CD4-positive, alpha-beta T cell treated with Interleukin-6 for 4 hours (primary cell): ENCODE measurements at places on chromosomes 3 and 15.

GRCh38 chr3:138946663-138947494, at the start of the genes FOXL2 and FOXL2NB:
Gene FOXL2 (minus strand): TSS chr3:138947137. CDS start chr3:138946722, 415 bp downstream.
Gene FOXL2NB (plus strand): TSS chr3:138947217. CDS start chr3:138947365, 148 bp downstream.
- peak; percentile 28 for DNase-seq

- DNase-seq = peak; percentile 63
These were observed 1.1 kb downstream of the HHATL start for GRCh38 chr3:42701371-42702065.

DNA sequence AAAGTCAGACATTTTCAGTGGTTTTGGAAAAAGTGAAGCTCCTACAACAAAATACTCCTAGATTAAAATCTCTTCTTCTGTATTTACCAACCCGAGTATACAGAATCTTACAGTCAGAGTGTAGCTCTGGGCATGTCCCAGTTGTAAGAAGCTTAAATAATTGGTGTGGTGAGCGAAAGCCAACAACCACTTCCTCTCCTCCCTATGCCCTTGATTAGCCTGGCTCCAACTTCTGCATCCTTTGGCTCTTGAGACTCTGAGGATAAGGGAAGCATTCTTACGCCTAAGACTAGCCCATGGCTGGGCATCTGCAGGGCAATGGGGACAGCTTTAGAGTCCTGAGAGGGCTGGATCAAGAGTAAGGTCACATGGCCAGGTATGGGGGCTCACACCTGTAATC, 25.5 kb downstream of the RFT1 start:
- no peak for DNase-seq

DNA sequence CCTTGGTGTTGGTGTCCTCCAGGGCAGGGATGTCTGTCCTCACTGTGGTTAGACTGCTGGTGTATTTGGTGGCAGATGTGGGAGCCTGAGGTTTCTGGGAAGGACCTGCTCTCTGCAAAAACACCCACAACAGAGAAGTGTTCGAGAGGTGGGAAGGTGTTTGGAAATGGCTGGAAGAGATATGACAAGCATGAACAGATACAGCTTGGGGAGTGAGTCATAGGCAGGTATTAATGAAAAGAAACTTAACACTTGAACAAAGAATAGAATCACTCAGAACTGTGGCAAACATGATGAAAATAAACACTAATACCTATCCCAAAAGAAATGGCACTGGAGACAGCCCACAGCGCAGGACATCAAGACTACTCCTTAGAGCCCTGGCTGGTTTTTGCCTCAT, 192.4 kb upstream of the RORA start:
- DNase-seq = no peak

DNA sequence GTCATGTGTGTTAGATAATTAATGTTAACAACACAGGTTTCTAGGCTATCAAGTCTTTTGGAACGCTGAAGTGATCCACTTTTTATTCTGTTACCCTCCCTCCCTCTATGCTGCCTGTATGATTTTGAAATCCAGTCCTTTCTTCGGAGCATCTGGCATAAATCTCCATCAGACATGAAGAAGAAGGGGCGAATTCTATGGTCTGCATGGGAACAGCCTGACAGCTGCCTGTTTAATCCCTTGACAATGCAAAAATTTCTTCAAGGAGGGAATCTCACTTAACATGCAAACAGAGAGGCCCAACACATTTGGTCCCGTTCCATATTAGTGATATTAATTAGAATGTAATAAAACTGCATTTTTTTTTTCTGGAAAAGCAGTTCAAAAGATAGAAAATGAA, 145.2 kb downstream of the VGLL3 start:
- DNase-seq = no peak

- DNase-seq = no peak
These were observed 21.1 kb upstream of the TNK2 start for GRCh38 chr3:195929452-195929851.

- no peak for DNase-seq
These were observed 49.4 kb downstream of the DPH6 start for GRCh38 chr15:35496585-35496984.

GRCh38 chr3:30535525-30535924, 70.9 kb upstream of the TGFBR2 start:
- DNase-seq = no peak

- no peak for DNase-seq
These were observed 56.6 kb downstream of the XXYLT1 start for GRCh38 chr3:195214381-195214780.

DNA sequence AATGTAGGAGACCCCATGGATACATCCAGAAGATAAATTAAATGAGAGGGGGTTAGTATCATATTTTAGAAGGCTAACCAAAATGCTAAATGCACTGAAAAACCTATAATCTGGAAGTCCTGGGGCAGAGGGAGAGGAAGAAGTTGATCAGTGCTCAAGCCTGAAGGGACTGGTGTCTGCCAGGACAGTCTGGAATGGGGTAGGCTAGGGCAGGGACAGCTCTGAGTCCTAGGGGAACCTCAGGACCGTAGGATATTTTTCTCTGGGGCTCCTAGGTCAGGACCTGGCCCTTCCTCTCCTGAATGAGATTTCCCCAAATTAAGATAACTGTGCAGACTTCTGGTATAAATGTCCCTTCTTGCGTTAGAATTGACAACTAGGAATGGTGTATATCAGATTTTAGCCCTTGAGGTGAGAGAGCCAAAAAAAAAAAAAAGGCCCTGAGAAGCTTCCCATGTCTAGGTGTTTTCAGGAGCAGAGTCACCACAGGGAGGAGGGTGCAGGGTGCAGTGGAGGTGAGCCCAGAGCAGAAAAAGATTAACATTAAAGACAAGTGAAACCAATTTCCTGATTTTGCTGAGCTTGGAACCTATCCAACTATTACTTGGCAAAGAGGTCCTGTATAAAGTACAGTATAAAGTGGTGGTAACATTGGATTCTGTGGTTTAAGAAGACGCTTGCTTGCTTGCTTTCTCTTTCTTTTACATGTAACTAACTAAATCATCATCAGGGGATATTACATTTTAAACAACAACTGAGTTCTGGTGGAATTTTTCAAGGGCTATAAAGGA, 63.5 kb downstream of the HACD2 start:
- no peak for DNase-seq

DNA sequence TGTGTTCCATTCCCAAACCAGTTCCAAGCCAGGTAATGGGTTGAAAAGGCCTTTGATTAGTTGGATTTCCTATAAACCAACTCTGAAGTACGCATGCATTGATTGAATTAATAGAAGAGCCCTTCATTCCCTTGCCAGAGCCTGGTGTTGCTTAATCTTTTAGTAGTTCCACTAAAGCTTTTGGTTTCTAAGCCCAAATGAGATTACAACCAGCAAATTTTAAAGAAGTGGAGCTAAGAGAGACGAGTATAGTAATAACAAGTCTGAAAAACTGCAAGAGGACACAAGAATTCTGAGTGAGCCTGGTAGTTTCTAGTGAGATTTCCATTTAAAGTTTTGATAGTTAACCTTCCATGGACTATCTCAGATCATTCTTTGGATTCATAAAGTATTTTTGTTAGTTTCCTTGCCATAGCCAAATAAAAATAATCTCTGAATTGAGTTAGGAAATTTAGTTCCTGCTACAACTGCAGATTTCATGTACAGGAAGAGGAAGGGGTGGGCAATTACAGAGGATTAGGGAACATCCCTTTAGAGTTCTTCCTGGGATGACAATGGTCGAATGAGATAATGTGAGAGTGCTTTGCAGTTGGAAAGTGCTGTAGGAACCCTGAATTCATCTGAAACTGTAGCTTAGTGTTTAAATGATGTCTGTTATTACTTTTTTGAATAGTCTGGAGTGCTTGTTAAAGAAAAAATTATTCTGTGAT, 136.8 kb downstream of the FNDC3B start:
- no peak for DNase-seq

GRCh38 chr15:98896802-98897732, 110.5 kb downstream of the PGPEP1L start:
- DNase-seq = no peak

DNA sequence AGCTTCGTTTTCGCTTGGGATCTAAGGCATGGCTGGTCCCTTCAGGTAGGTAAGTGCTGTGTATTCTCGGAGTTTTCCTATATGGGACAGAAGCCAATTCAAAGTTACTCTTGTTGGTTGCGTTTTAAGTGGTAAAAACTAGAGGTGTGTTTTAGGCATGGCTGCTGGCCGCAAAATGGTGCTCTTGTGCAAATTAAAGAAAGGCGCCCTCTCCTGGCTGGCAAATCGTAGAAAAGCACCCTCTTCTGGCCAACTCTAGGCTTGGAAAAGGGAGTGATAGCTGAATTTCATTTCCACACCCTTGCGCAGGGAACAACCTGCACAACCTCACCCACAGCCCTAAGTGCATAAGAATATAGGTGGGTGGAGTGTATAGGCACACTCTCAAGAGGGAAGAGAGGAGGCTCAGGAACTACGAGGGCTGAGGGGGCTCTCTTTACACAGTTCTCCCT, 23.5 kb downstream of the DRD3 start:
- peak; percentile 42 for DNase-seq

- DNase-seq = no peak
These were observed 2.0 kb upstream of the PIGZ start for GRCh38 chr3:196970547-196971093.

DNA sequence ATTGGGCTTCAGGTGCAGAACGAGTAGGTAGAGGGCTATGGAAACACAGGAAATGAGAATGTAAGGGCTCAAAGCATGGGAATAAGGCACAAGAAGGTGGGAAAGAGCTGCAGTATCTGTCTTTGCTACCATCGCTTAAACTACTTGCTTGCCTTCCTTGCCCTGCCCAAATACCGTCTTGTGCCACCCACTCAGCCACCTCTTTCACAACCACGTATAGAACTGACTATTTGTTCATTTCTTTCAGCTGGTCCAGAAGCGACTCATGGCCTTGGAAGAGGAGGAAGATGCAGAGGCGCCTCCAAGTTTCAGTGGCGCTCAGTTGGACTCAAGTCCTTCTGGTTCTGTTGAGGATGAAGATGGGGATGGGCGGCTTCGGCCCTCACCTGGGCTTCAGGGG, 11.8 kb downstream of the LPCAT4 start:
- no peak for DNase-seq

GRCh38 chr3:53457068-53457467, 37.3 kb upstream of the CACNA1D start:
- DNase-seq = no peak
